Cerebellum (tissue), 4 donors: ENCODE measurements at places on chromosomes 7 and 10.

GRCh38 chr7:73623798-73624668, at the start of gene MLXIPL:
Gene MLXIPL, minus strand, starts transcription at chr7:73624522. Its CDS starts 30 bp downstream, at chr7:73624492.
- DNase-seq: peak; percentile 98

- no peak for DNase-seq
Observed at GRCh38 chr7:151857412-151857811, 19.5 kb downstream of the PRKAG2 start.

DNA sequence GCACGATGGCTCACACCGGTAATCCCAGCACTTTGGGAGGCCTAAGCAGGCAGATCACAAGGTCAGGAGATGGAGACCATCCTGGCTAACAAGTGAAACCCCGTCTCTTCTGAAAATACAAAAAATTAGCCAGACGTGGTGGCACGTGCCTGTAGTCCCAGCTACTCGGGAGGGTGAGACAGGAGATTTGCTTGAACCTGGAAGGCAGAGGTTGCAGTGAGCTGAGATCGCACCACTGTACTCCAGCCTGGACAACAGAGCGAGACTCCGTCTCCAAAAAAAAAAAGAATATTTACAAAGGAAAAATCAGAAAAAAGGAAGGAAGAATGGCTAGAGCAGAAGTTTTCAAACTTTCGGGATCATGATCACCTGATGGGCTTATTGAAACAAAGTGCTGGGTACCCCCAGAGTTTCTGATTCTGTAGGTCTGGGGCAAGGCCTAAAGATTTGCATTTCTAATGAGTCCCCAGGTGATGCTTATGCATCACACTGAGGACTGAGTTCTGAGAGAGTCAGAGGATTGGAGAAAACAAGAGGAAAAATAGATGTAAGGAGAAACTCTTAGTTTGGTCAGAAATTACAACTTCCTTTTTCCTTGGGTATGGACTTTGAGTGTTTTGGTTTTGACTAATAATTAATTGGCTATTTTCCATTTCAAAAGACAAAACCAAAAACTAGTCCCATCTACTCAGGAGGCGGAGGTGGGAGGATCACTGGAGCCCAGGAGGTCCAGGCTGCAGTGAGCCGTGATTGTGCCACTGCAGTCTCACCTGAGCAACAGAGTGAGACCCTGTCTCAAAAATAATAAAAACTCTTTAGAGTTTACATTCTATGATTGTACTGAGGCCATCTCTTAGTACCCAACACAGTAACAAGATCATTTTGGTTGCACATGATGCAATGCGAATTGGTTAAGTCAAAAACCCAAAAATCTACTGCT, 14.4 kb downstream of the MARCHF5 start:
- no peak for DNase-seq

DNA sequence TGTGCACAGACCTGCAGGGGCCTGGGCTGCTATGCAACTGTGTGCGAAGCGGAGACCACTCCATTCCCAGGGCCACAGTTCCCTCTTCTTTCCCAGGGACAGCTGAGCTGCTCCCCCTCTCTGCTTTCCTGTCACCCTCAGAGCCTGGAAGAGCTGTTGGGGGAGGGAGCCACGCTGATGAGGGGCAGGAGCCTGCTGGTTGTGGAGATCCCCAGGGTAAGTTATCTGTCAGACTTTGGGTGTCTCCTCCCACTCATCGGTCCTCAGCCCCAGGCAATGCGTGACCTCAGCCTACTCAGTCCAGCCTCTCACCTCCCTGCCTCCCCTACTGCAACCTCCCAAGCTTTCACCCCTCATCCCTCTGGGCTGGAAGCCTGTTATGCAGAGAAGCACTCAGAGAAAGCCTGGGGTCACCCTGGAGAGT, 53.5 kb downstream of the ZNF467 start:
- no peak for DNase-seq

DNA sequence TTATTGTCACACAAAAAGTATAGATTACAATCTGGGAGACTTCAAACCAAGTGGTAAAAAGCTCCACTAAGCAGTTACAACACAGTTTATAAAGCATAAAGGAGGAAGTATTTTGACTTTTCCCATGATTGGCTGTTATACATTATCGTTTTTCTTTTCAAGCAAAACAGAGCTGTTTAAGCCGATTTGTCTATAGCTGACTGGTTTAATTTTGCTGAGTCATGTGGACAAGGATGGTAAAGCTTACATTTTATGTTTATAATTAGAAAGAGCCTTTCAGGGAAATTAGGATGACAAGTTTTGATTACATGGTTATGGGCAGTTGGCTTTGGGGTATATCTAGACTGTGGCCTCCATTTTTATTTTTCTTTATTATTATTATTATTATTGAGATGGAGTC, 152.5 kb upstream of the STK17A start:
- DNase-seq: no peak

DNA sequence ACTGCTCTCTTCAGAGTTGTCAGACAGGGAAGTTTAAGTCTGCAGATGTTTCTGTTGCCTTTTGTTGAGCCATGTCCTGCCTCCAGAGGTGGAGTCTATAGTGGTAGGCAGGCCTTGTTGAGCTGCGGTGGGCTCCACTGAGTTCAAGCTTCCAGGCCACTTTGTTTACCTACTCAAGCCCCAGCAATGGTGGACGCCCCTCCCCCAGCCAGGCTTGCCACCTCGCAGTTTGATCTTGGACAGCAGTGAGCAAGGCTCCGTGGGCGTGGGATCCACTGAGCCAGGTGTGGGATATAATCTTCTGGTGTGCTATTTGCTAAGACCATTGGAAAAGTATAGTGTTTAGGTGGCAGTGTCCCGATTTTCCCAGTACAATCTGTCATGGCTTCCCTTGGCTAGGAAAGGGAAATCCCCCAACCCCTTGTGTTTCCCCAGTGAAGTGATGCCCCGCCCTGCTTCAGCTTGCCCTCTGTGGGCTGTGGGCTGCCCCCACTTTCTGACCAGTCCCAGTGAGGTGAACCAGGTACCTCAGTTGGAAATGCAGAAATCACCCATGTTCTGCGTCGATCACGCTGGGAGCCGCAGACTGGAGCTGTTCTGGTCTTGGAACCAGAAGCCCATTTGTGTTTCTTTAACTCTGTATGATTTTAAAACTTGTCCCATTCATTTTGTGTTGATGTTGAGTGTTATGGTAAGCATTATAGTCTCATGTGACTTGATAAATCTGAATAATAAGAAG, 89.2 kb upstream of the CALCR start:
- no peak for DNase-seq

DNA sequence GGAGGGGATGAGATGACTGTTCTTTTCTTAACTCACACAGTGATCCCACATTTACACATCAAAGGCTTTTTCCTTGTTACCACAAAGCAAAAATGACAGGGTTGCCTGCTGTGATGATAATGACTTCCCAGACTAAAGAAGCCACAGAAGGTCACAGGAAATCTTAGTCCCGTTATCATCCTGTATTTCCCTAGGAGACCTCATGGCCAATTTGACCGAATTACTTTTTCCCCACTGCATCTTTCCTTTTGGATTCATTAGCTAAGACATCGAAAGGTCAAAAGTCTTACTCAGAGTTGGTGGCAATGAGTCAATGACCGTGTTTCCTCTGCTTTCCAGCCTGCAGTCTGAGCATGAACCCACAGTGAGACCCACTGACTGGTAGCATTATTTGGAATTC, 130.1 kb upstream of the INHBA start:
- DNase-seq: no peak

- no peak for DNase-seq
Observed at GRCh38 chr7:2017481-2017891, 215.3 kb downstream of the MAD1L1 start.

- DNase-seq: no peak
Observed at GRCh38 chr7:140322759-140323158, 75.6 kb downstream of the SLC37A3 start.

- no peak for DNase-seq
Observed at GRCh38 chr7:26441611-26442277, 150.1 kb downstream of the SNX10 start.

GRCh38 chr7:111027396-111027795, 63.5 kb upstream of the LRRN3 start:
- no peak for DNase-seq

DNA sequence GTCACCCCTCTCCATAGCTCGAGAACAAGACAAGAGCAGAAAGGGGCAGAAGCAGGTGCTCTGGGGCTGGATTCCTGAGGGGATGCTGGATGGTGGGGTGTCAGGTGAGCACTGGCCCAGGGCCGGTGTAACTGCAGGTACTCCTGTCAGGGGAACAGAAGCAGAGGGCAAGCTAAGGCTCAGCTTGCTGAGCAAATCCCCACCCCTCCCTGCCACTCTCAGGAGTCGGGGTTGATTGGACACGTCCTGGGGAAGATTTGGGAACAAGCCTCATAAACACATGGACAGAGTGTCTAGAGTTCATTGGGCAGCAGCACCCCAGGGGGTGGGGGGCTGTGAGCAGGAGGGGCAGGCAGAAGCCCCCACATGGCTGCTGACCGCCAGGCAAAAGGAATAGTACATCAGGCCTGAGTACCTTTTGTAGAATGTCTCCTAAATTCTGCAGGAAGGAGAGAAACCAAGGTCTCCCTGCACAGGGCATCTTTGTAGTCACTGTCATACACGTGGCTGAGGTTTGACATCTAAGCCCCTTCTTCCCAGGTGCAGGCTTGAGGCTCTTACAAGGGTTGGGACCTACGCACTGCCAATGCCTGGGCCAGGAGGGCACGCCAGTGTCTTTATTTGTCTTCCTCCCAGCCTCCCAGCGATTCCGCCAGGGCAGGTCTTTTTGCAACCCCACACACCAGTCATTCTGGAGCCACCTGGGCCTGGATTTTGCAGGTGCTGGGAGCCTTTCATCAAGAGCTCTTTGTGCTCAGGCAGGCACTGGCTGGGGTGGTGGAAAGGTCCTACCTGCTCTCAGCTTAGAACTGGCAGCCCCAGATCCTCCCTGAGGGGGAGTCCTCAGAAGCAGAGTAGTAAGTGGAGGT, 2.8 kb downstream of the CALML3 start:
- no peak for DNase-seq

DNA sequence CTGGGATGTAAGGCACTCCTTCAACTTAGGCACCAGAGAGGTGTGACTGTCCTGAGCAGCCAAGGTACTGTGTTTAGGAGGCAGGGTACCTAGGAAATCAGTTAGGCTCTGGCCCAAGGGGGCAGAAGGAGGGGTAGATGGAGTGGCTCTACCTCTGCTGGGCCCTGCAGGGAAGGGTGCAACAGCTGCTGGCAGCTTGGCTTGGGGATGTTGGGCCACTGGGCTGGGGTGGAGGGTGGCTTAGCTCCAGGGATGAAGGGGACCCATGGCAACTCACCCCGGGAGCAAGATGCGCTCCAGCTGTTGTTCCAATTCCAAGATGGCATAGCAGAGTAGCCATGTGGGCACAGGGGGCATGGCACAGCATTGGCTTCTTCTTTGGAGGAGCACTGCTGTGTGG, 42.1 kb downstream of the NEURL1 start:
- no peak for DNase-seq

GRCh38 chr7:36717586-36717985, 6.7 kb downstream of the AOAH start:
- no peak for DNase-seq

DNA sequence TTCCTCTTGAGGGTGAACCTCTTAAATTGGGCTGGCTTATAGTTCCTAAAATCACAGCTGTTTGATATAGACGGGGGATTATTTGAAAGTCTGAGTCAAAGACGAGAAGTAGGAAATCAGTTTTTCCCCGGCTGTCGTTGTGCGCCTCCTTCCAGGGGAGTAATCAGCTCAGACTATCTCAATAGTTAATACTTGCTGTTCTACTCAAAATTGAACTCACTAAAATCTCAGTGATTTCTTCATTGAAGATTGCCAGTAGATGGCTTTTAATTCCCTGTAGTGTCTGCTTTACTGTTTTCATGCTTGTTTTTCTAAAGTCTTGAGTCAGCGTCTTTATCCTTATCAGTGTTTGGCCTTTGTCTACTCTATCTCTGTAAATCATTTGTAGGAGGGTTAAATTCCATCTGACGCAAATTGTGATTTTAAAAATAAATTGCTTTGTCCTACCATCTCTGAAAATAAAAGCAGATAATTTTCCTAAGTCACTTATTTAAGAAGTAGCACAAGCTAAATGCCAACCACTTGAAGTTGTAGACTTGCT, 47.3 kb downstream of the CNNM2 start:
- no peak for DNase-seq

GRCh38 chr7:155538293-155538692, 8.1 kb downstream of the CNPY1 start:
- no peak for DNase-seq

DNA sequence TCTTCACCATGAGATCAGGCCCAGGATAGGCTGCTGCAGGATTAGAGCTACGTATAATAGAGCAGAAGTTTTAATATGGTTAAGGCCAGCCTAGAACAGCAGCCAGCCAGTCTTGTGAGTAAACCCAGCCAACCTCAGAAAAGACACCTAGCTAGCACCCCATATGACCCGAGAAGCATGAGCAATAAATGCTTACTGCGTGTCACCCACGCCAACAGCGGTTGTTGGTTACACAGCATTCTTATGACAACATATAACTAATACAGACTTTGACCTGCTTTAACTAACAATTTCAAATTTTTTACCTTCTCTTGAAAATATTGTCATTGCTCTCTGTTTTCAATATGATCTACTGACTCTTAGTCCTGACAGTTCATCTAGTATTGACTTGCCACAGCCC, 105.7 kb downstream of the HBP1 start:
- DNase-seq: no peak

DNA sequence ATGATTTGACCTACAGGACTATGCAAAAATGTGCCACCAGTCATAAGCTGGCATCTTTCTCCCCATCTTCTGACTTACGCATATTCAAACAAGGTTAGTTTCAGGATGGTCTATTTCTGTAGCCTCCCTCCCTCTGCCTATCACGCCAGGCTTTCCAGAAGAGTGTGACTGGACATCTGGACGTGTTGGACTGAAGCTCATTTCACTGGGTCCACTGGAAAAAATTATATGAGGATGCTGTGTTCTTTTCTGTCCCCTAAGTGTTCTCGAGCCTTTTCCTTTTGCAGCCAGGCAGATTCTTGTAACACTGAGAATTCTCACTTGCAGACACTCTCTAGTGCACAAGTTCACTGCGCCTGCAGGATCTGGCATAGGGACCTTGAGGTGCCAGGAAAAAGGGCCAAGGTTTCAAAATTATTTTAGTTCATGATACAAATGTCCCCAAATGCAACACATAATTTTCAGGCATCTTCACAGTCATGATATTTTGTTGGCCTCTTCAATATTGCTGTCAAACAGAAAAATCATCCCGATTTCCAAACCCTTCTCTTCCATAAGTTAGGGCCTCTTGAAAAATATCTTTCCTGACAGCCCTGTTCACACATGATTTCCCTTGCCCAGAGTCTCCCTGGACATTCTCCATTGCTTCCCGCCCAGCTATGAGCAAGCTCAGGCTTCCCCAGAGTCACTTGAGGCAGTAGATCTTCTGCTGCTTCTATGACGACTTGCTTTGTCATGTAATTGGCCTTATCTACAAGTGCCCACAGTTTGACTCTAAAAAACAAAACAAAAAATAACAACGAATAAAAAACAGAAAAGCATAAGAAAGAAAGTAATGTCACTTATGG, 170.4 kb downstream of the BMPER start:
- peak; percentile 45 for DNase-seq
